CD4-positive, CD25-positive, alpha-beta regulatory T cell (primary cell): ENCODE measurements at places on chromosomes 2 and 18. TPM values are rescaled to one million over a fixed set of nuclear protein-coding genes. Genes with fewer than 3 reads are reported as not detected.
A peak's percentile ranks its signal among the peaks of the same experiment; 100 is the strongest.

FAP gene
- polyA plus RNA-seq = not detected

AGXT gene
- not detected for polyA plus RNA-seq

AQP12A gene
- polyA plus RNA-seq = not detected

ZBTB14 gene
- 13.0 TPM for polyA plus RNA-seq

PIGN gene
- polyA plus RNA-seq = 14.6 TPM

ADGRF3 gene
- 0.23 TPM for polyA plus RNA-seq

FOXD4L1 gene
- polyA plus RNA-seq = not detected

AKAIN1 gene
- polyA plus RNA-seq = not detected

EVX2 gene
- polyA plus RNA-seq = not detected

GRCh38 chr2:232860593-232861241 is 9.3 kb upstream of the SNORC start:
- DNase-seq = no peak

- peak; percentile 26 for DNase-seq
These were observed 93.6 kb downstream of the SH3BP4 start for GRCh38 chr2:235045336-235045972.

GRCh38 chr2:164479460-164479859 is 141.8 kb downstream of the GRB14 start:
- DNase-seq = no peak

DNA sequence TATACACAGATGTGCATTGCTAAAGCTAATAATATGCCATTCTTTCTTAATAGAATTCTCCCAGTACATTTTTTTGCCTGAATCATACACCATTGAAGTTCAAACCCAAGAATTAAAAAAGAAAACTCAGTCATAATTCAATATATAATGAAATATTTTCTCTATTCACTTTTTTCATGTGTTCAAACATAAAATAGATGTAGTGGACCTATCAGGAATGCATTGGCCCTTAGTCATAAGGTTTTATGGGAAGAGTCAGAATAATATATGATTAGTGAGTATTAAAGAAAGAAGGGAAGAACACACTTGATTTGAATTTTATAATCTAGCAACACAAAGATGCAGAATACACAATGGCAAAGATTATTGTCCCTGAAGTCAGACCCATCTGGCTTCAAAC is 297.0 kb upstream of the COL3A1 start:
- no peak for DNase-seq

GRCh38 chr2:234308813-234309195 is 188.1 kb downstream of the ARL4C start:
- DNase-seq = peak; percentile 44

GRCh38 chr2:52558265-52558664 is 1209.3 kb upstream of the CHAC2 start:
- no peak for DNase-seq

DNA sequence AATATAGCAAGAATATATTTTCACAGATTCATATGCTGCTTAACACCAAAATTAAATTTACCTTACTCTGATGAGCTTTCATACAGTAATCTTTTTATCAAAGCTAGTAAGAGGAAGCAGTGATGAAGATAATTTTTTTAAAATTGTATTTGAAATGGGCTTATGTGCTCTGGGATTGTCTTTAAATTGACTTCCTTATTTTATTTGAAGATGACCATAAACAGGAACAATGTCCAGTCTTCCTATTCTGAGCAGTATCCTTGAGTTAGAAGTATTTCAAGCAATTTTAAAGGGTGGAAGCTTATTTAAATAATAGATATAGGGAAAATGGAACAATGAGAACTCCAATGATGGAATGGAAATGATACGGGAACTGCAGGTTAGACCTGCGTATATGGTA is 211.6 kb downstream of the MCFD2 start:
- no peak for DNase-seq

- no peak for DNase-seq
These were observed 109.6 kb downstream of the SH3RF3 start for GRCh38 chr2:109238580-109238979.

DNA sequence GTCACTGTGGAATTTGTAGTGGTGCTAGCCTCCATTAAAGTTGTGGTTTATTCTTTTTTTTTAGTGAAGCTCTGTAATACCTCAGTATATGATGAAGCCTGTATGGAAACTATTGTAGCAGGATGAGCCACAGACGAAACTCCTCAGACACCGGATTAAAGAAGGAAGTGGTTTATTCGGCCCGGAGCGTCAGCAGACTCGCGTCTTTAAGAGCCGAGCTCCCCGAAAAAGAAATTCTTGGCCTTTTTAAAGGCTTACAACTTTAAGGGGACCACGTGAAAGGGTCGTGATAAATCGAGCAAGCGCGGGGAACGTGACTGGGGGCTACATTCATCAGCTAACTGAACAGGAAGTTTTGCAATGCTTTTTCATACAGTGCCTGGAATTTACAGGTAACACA is 8.1 kb upstream of the CCL20 start:
- DNase-seq = no peak

- DNase-seq = no peak
These were observed 67.9 kb downstream of the COL6A3 start for GRCh38 chr2:237345891-237346640.

DNA sequence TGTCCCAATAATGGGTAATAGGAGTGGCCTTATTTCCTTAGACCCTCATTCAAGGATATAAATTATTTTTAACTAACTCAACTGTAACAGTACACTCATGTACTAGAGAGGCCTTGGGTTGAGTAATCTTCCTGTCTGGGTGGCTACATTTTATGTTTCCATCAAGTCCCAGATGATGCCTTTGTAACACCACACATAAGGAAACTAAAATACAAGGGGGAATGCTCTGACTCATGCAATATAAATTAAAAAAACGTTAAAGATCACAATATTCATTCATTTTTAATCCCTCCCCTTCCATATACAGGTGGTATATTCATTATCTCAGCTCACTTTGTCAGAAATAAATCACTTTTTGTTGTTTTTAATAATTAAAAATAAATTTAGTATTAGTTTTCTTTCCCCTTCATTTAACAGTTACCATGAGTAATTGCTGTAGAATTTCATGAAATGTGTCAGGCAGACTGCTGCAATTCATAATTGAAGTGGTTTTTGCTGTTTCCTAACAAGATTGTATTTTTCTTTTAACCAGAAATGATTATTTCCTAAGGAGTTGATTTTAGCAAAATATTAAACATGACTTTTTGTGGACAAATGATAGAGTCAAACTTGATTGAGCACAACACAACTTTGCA is 1403.6 kb downstream of the SUCLG1 start:
- no peak for DNase-seq

DNA sequence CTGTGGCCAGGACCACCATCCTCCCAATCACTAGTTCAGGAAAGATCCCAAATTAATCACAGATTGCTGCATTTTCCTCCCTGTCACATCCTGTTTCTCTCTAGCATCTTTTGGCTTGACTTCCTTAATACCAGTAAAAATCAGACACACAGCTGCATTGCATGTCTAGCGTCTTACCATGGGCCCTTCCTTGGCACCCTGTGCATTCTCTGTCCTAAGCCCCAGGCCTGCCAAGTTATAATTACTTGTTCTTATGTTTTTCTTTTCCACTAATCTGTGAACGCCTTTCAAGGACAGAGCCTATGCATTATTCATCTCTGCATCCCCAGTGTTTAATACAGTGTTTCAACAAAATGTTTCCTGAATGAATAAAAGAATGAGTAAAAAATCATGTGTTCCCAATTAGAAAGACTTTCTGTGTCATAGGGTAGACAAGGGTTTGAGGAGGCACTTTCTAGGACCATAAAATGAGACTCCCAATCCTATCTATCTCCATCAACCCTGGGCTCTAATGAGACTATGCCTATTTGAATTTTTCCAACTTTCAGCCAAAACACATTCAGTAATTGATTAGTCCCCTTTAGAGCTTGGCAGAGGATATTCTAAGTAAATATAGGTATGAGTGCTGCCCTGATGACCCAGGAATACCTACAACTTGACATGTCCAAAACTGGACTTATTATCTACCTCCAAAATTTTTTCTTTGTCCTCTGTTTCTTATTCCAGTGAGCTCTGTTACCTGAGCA is 10.3 kb upstream of the NT5C1B start:
- DNase-seq = no peak

GRCh38 chr2:181072486-181073235 is 92.3 kb downstream of the UBE2E3 start:
- no peak for DNase-seq

DNA sequence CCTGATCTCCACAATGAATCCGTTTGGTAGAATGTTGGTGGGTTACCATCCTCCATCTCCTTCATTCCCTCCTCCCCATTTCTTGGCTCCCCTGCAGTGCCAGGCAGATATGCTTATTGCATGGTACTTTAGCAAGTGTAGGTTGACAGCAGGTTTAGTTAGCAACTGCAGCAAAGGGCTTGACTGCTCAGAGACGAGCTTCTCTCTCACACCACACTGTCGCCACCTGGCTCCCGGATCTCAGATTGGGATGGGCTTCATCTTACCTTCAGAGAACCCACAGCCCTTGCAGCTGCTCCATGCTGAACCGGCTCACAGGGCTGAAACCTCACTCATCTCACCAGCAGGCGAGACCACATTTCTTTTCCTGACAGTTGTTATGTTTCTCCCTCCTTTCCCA is 88.8 kb downstream of the VWA3B start:
- no peak for DNase-seq

GRCh38 chr2:34161549-34161948 is 562.5 kb upstream of the FAM98A start:
- no peak for DNase-seq
